ENCODE measurements at places on chromosomes 5 and 9. TPM values are rescaled to one million over a fixed set of nuclear protein-coding genes. Genes with fewer than 3 reads are reported as not detected.
A peak's percentile ranks its signal among the peaks of the same experiment; 100 is the strongest.

DNA sequence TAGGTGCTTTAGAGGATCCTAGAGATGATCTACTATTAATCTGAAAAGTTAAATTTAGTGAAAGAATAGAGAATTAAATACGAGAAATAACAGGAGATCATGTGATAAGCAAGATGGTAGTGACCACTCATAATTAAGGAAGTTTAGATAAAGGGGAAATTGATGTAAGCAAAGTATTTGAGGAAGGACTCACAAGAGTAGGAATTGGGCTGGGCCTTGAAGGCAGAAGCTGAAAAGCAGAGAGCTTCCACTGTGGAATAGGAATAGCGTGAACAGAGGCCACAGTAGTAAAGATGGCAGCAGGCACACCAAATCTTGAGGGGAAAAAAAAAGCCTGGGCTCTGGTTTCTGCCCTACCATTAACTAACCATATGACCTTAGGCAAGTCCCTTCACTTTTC, 38.0 kb downstream of the KIF24 start:
- H3K4me1 ChIP-seq: no peaks in the 10 kb centered on the region
- no peak overlapping the region for H3K4me3 ChIP-seq
- no peaks in the 10 kb centered on the region for H3K36me3 ChIP-seq
- no peak for DNase-seq

DNA sequence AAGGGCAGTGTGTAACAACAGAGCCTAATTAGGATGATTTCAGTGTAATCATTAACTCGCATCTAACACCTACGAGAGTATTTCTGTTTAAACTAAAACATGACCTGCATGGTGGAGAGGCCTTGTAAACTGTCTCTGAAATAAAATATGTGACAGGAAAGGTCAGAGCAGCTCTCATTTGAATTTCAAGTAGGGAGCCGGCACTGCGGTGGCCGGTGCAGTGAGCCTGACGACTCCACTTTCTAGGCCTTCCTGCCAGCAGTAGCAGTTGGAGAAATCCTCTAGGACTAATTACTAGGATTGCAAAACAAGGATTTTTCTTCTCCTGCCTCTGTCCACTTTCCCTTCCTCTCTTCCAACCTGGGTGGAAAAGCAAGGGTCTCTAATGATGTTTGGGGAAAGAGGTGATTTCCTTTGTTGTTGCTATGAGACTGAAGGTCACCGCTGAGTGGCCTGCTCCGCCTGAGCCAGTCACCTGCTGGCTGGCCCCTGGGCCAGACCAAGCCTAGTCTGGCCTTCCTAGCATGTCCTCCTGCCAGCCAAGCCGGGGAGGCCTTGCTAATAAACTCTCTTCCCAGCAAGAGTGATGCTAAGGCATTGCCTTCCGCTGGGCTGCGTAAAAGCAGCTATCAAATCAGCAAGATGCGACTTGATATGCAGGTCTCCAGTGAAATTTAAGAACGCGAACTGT, 245.7 kb downstream of the PSAT1 start:
- H3K27ac ChIP-seq: no peak overlapping the region
- DNase-seq: no peak
- H3K27me3 ChIP-seq: no peaks in the 10 kb centered on the region

The PHYHD1 gene
- 23.6 TPM for total RNA-seq

The PROB1 gene
- total RNA-seq: 2.5 TPM

The LCN15 gene
- total RNA-seq: not detected

- H3K27me3 ChIP-seq: no peaks in the 10 kb centered on the region
- no peak overlapping the region for H3K27ac ChIP-seq
- H3K36me3 ChIP-seq: no peaks in the 10 kb centered on the region
- H3K4me1 ChIP-seq: peaks cover 20% of the 10 kb centered on the region
Measured at GRCh38 chr5:112227911-112228631, 191.0 kb downstream of the EPB41L4A start.

DNA sequence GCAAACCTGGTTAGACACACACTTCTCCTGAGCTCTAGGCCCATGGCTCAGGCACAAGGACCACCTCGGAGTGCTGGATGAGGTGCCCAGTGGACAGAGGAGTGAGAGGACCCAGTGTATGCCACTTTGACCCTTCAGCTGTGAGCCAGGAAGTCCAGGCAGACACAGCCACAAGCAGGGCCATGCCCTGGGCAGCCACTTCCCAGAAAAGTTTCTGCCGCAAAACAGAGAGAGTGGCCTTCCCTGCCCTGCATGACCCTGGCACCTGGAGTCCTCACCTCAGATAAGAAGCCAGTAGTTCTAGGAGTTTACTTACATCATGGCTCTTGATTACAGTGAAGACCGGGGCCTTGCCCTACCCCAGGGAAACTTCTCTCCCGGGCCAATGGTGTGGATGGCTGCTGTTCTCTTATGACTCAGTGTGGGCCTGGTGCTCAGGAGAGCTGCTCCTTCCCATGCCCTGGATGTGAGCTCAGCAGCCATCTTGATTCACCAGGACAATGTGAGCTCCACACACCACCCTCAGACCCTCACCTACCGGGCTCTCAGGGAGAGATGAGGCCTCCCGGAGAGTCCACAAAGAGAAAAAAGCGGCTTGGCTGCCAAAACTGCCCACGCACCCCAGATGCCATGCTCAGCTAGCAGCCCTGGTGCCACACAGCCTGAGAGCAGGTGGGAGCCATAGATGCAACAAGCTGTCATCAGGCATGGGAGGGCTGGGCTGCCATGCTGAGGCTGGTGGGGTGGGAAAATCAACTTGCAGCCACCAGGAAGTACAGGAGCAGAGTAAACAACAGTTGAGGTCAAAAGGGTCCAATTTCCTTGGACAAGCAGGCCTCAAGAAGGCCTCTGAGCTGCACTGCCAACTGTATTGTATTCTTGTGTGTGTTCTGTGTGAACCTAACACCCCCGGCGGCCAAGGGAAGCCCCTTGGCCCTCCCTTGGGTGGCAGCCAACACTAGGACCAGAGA, 11.7 kb upstream of the IRF1 start:
- no peaks in the 10 kb centered on the region for H3K36me3 ChIP-seq
- peaks cover 24% of the 10 kb centered on the region for H3K4me1 ChIP-seq
- H3K27me3 ChIP-seq: no peaks in the 10 kb centered on the region
- no peak overlapping the region for H3K4me3 ChIP-seq
- H3K27ac ChIP-seq: peak overlapping the region; percentile 24

DNA sequence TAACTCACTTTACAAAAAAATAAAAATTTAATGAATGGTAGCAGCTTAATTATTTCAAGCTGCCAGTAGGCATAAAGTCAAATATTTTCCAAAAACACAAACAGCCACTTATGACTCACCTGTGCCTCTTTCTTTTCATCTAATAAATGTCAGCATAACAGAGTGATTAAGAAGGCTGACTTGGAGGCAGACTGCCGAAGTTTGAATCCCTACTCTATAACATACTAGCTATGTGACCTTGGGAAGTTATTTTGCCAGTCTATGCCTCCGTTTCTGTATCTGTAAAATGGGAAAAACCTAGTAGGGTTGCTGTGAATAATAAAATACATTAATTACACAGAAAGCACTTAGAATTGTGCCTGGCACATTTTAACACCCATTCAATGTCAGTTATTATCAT, 33.8 kb downstream of the FANCC start:
- H3K36me3 ChIP-seq: no peaks in the 10 kb centered on the region
- no peak for DNase-seq
- no peaks in the 10 kb centered on the region for H3K27me3 ChIP-seq
- H3K4me1 ChIP-seq: no peaks in the 10 kb centered on the region
- no peak overlapping the region for H3K4me3 ChIP-seq
- no peak overlapping the region for H3K27ac ChIP-seq

The CSNK1A1 gene
- total RNA-seq: 223 TPM

The LECT2 gene
- not detected for total RNA-seq

DNA sequence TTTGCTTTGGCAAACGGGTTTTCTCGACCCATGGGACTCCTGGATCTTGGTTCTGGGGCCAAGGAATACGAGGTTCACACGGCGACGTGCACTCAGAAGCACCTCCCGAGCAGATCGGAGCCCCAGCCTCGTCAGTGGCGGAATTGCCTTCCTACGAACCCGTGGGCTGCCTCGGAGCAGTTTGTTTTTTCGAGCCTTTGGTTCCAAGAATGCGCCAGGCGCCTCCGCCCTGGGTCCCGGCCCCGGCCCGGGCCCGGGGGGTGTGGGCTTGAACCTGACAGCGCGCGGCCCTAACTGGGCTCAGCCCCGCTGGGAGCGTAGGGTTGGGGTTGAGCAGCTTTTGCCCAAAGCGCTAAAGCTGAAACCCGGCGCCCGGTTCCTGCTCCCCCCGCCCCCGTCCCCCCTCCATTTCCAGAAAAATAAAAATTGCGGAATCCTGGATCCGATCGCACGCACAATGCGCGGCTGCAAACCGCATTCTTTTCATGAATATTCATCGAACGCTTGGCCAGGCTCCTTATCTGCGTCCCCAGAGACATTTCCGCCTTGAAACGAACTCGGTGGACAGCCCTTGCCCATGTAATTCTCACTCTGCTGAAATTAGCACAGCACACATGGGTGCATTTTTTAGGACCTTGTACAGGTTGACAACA, 1.0 kb downstream of the BASP1 start:
- no peak for DNase-seq
- H3K27me3 ChIP-seq: no peaks in the 10 kb centered on the region
- H3K36me3 ChIP-seq: no peaks in the 10 kb centered on the region
- H3K27ac ChIP-seq: peak overlapping the region; percentile 77

- H3K27ac ChIP-seq: no peak overlapping the region
- no peaks in the 10 kb centered on the region for H3K36me3 ChIP-seq
- no peaks in the 10 kb centered on the region for H3K4me1 ChIP-seq
- DNase-seq: no peak
- H3K27me3 ChIP-seq: no peaks in the 10 kb centered on the region
- no peak overlapping the region for H3K4me3 ChIP-seq
Measured at GRCh38 chr9:130348341-130348740, 82.8 kb downstream of the HMCN2 start.

DNA sequence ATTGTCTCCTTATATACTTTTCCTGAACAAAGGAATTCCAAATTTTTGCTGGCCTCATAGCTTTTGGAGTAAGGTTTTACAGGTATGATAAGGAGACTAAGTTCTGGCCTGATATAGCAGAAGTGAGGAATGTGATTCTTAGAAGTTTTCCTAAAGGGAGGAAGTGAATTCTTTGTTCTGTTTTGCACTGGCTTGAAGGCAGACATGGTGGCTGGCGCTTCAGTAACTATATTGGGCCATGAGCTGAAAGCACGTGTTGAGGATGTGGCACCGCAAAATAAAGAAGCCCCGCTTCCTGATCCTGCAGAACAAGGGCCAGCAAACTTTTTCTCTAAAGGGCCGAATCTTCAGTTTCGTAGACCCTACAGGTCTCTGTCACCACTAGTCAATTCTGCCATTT, 224.2 kb downstream of the SNX18 start:
- no peak overlapping the region for H3K27ac ChIP-seq
- H3K4me1 ChIP-seq: peaks cover 21% of the 10 kb centered on the region
- no peaks in the 10 kb centered on the region for H3K36me3 ChIP-seq
- H3K4me3 ChIP-seq: no peak overlapping the region
- H3K27me3 ChIP-seq: no peaks in the 10 kb centered on the region

GRCh38 chr5:76099286-76099702, 16.1 kb downstream of the SV2C start:
- no peaks in the 10 kb centered on the region for H3K27me3 ChIP-seq
- DNase-seq: no peak
- H3K36me3 ChIP-seq: no peaks in the 10 kb centered on the region
- H3K4me3 ChIP-seq: no peak overlapping the region

DNA sequence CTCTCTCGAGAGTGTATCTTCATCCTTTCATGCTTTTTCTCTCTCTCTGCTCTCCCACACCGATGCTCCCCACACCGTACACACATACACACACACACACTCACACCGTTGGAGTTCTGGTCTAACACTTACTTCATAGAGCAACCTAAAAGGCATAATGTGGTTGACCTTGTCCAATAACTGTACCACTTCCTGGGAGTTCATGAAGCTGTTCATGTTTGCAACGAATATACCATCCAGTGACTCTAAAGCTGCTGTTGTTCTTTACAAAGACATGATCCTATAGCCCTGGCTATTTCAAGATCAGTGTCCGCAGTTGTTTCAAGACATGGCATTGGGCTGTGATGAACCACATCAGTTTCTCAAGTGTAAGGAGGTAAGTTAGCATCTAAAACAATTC, 10.0 kb downstream of the MEF2C start:
- no peaks in the 10 kb centered on the region for H3K27me3 ChIP-seq
- no peaks in the 10 kb centered on the region for H3K36me3 ChIP-seq
- no peak for DNase-seq
- H3K27ac ChIP-seq: no peak overlapping the region
- H3K4me3 ChIP-seq: no peak overlapping the region
- H3K4me1 ChIP-seq: no peaks in the 10 kb centered on the region

DNA sequence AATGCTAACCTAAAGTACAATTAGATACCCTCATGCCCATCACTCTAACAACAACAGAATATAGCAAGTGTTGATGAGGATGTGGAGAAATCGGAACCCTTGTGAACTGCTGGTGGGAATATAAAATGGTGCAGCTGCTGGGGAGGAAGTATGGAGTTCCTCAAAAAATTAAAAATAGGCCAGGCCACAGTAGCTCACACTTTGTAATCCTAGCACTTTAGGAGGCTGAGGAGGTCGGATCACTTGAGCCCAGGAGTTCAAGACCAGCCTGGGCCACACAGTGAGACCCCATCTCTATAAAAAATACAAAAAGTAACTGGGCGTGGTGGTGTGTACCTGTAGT, 18.0 kb upstream of the MRNIP start:
- H3K4me1 ChIP-seq: peaks cover 8% of the 10 kb centered on the region
- no peak for DNase-seq
- H3K27me3 ChIP-seq: no peaks in the 10 kb centered on the region
- peak overlapping the region; percentile 39 for H3K27ac ChIP-seq
- no peak overlapping the region for H3K4me3 ChIP-seq

The ZNF454 gene
- total RNA-seq: 3.4 TPM

GRCh38 chr9:107138261-107138992, 144.7 kb upstream of the RAD23B start:
- H3K4me3 ChIP-seq: no peak overlapping the region
- no peaks in the 10 kb centered on the region for H3K36me3 ChIP-seq
- H3K27me3 ChIP-seq: no peaks in the 10 kb centered on the region
- no peaks in the 10 kb centered on the region for H3K4me1 ChIP-seq
- no peak overlapping the region for H3K27ac ChIP-seq

The DND1 gene
- total RNA-seq: 2.9 TPM

The NUTM2G gene
- not detected for total RNA-seq

- H3K4me1 ChIP-seq: no peaks in the 10 kb centered on the region
- H3K36me3 ChIP-seq: no peaks in the 10 kb centered on the region
- no peak overlapping the region for H3K4me3 ChIP-seq
- H3K27ac ChIP-seq: no peak overlapping the region
- no peaks in the 10 kb centered on the region for H3K27me3 ChIP-seq
Measured at GRCh38 chr5:148746826-148747535, 79.4 kb upstream of the ADRB2 start.

The ITK gene
- total RNA-seq: 15.7 TPM

Measured in vagina (tissue), 2 donors.